ENCODE measurements at places on chromosomes 5 and 9.

- no peak for DNase-seq
Observed at GRCh38 chr5:109168151-109168550, 241.6 kb downstream of the PJA2 start.

- no peak for DNase-seq
Observed at GRCh38 chr5:62581836-62582597, 3.4 kb downstream of the LRRC70 start.

DNA sequence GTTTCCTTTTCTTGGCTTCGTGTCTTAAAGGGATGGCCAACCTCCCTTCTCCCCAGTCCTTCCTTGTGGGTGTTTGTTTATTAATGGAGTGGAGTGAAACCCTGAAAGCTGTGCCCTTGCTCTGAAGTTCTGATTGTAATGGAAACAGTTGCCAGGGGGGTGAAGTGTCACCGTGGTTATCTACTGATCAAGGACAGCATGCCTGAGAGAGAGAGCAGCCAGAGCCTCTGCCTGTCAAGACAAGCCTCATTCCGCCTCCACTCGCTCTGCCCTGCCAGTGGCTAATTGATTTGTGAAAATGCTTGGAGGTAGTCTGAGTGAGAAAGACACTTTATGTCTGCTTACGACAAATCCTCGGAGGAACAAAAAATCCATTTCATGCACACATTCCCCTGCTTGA, 143.7 kb upstream of the SLC30A5 start:
- no peak for DNase-seq

- no peak for DNase-seq
Observed at GRCh38 chr9:68472119-68472518, 68.6 kb downstream of the TMEM252 start.

DNA sequence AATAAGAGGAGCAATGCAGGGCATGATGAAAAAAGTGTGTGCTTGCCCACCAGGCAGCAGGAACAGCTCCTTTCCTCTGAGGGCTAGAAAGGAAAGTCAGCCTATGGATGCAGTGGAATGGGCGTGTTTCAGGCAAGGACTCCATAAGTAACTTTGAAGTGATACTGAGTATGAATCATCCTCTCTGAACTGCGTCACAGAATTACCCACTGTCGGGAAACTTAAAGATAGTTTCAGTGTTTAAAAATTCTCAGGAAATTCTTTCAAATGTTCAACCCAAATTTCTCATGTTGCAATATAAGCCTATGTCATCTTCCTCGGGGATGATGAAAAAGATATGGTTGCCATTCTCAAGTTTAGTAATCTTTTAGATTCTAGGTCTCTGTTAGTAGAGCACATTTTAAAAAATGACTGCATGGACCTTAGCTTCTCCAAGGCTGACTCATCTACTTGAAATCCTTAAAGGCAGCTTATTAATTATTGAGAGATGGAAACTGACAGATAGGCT, 27.7 kb downstream of the PTCD2 start:
- DNase-seq: peak; percentile 55

- peak; percentile 76 for DNase-seq
Observed at GRCh38 chr5:14011089-14012020, 66.9 kb upstream of the DNAH5 start.

- DNase-seq: no peak
Observed at GRCh38 chr9:69324549-69325401, at the start of gene ENTREP1. TSS of gene ENTREP1 (plus strand) at chr9:69325215. CDS start at chr9:69325310, 95 bp downstream.

DNA sequence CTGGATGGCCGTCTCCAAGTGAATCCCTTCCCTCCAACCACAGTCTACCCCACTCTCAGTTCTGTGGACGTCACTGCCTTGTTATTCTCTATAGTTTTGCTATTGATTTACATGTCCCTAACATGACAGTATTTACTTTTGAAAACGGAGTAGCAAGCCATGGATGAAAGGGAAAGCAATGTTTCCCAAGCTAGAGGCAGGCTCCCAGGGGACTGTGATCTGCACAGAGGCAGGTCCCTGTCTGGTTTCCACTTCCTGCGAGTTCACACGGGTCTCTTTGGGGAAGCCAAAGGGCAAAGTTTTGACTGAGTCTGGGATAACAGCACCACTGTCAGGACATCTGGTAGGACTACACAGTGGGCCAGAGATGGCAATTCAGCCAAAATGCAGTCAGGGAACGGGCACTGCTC, 12.7 kb downstream of the C9orf153 start:
- DNase-seq: no peak

Measured in AG09319 (cell line).